ENCODE measurements at places on chromosomes 1 and 21.

DNA sequence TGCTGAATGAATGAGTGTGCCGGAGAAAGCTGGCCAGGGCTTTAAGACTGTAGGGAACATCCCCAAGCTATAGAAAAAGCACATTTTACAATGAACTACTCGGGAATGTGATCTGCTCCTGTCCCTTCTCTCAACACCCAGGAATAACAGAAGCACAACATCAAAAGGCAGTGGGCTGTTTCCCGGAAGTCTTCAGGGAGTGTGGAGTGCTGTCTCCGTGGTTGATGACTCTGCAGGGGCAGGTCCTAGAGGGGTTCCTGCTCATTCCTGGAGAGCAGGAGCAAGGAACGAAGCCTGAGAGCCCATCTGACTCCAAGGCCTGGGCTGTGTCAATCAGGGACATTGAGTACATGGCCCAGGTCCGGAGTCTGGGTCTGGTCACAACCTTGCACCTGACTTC, 4.9 kb upstream of the IL22RA1 start:
- no peak for DNase-seq

DNA sequence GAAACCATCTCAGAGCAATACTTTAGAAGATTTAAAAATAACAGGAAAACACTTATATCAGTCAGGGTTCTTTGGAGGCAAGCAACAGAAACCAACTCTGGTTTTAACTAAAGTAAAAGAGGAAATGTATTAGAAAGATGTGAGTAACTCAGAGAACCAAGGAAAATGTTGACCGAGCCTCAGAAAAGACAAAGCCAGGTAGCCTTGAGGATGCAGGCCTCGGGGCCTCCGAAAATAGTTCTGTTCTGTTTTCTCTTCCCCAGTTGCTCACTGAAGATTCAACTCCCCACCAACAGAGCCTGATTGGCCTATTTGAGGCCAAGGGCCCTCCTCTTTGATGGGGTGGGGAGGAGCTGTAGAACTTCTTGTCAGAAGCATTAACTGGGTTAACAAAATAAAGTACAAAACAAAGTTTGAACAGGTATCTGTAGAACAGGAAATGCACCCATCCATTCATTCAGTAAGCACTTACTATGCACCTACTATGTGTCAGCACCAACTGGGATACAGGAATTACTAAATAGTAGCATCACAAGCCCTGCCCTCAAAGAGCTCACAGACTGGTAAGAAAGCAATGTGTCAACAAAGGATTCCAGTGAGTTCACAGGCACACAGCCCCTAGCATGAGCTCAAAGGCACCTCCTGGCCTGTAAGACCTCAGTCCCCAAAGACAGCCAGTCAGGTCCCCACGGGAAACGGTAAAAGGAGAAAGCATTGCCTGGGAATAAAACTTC, 12.6 kb downstream of the SLAMF8 start:
- no peak for DNase-seq

DNA sequence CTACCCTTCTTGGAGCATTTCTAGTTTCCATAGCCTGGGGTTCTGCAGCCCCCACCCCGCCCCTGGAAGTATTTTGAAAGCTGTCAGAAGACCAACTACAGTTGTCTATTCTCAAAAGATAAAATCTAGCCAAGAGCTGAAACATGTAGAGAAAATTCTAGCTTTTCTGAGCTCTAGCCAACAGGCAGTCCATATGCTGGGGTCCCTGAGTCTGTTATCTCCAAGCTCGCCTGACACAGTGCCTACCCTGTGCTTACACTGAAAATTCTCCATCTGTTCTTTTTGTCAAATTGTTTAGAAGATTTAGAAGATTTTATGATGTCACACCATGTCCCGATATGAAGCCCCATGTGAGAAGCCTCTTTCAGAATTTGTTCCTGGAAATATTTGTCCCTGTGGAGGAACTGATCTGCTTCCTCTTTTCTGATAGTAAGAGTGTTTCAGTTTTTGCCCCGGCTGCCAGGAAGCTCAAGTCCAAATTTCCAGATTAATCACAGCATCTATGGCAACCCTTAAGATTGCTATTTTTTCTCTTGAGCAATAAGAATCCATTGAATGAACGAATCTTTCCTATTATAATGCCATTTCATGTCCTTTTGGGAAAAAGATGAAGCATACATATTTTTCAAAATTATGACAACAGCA, 23.7 kb upstream of the CSF3R start:
- DNase-seq: no peak

- no peak for DNase-seq
Measured at GRCh38 chr1:155205969-155206593, 1.6 kb downstream of the THBS3 start.

GRCh38 chr1:10856863-10857598, 60.6 kb upstream of the CASZ1 start:
- no peak for DNase-seq

GRCh38 chr1:113191579-113192076, 118.6 kb downstream of the LRIG2 start:
- no peak for DNase-seq

GRCh38 chr1:229171934-229172333, 99.0 kb upstream of the RAB4A start:
- DNase-seq: peak; percentile 76

GRCh38 chr1:153610811-153611301, 2.1 kb downstream of the S100A16 start:
- DNase-seq: no peak

DNA sequence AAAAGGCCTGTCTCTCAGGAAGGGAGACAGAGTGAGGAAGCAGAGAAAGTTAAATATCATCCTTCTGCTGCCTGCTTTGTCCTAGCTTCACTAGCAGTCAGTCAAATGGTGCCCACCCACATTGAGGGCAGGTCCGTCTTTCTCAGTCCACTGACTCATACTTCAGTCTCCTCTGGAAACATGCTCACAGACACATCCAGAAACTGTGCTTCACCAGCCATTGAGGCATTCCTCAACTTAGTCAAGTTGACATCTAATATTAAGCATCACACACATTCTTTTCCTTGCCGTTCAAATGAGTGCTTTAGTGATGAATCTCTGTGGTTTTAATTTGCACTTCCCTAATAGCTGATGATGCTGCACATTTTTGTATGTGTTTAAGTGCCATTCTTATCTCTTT, 777.8 kb upstream of the PRMT6 start:
- no peak for DNase-seq
